ENCODE measurements at places on chromosomes 7 and 10. TPM values are rescaled to one million over a fixed set of nuclear protein-coding genes. Genes with fewer than 3 reads are reported as not detected.

CHRM2 gene
- polyA plus RNA-seq = not detected

GDF10 gene
- not detected for polyA plus RNA-seq

NUTM2A gene
- 0.15 TPM for polyA plus RNA-seq

LRRC17 gene
- polyA plus RNA-seq = not detected

PDAP1 gene
- polyA plus RNA-seq = 28.5 TPM

SPDYE16 gene
- 0.09 TPM for polyA plus RNA-seq

TSPAN33 gene
- polyA plus RNA-seq = 114 TPM

All from naive B cell (primary cell).